Retinal pigment epithelial cell (primary cell): ENCODE measurements at places on chromosomes 5 and 9.

DNA sequence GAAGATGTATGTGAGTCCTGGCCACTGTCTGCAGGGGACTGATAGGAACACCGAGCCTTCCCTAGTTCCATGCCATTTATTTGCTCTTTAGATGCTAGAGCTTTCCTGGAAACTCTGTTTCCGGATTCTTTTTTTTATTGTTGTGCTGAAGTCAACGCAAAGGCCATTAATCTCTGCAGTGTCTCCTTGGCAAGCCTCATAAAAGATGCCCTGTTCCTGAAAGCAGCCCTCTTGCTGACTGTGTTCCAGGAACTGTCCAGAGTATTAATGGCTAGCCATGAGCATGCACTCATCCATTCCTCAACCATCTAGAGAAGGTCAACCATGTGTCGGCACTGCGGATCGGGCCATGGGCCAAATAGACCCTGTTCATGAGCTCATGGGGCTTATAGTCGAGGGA lies 42.9 kb upstream of the SMAD5 start:
- no peak for DNase-seq

DNA sequence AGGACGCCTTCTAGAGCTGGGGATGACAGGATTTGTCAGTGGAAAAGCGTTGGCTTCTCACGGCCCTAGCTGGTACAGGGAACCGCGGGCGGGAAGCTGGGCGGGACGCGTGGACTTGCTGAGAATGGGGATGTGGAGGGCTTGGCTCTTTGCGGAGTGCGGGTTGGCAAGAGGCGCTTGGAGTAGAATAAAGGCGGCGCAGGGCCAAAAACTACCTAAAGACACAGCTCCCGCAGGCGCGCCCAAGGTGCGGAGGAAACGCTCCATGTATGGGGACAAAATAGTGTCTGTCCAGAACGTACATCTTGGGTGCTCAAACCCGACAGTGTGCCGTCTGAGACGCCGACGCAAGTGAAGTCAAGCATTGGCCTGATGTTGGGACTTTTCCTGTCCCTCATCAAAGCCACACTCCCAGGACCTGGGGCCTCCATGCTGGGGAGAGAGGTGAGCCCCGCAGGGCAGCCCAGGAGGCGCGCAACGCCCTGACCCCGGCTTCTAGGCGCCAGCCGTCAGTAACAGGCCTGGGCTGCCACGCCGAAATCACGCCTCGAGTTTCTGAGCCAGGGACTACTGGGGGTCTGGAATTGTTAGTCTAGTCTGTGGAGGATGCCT lies 1.6 kb upstream of the NKX2-5 start:
- no peak for DNase-seq

DNA sequence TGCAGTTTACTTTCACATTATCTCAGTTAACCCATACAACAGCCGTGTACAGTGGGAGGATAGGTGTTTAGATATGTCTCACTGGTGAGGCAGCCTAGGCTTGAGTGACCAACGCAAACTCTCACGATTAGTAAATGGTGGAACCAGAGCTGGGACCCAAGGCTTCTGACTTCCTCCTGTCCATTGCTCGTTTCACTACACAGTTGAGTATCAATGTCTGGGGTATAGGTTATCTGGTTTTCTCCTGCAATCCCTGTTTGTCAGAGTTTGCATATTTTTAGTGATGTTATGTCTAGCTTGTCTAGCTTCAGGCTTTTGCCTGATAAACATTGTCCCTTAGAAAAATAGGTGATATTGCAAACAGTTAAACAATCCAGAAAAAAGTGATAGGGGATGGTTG lies 62.6 kb downstream of the NUP214 start:
- no peak for DNase-seq

DNA sequence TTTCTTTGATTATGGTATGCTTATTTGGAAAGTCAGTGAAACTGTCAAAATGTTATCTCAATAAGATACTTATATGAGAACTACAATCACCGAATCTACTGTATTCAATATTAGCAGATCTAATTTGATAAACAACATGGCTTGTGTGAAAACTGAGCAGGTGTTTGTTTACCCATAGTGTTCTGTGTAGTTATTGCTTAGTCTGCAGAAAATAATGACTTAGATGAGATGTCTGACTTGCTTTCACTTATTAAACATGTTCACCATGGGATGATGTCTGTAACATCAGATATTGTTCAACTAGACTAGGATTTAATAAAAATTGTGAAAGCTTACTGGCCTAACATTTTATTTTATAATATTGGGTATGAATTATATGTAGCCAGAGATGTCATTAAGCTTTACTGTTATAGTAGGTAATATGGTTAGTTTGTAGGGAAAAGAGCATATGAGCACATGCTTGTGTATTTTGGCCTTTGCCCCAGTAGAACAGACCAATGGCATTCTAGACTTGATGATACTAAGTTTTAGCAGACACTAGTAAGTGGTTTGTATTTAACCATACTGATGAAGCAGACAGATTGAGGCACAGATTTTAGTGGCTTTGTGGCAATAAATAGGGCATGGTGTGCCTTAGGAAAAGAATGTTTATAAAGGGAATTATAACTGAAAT lies 16.4 kb downstream of the SUB1 start:
- DNase-seq: no peak

- DNase-seq: no peak
Observed at GRCh38 chr5:157479166-157479565, 19.2 kb downstream of the NIPAL4 start.

GRCh38 chr5:81495286-81495685 lies 101.4 kb upstream of the ACOT12 start:
- DNase-seq: no peak

DNA sequence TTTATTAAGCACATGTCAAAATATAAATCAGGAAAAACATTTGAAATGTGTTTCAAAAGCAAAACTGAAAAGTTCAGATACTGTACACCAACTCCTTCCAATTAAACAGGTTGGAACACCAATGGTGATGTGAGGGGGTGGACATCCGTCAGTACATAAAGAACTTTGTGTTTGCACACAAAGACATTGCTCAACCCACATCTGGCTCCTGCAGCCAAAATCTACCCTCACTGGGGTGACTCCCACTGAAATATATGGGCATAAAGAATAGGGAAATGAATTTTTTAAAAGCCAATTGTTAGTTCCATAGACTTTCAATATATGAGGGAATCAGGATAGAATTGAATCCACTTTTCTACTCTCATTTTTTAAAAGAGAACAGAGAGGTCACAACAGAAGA lies 63.9 kb downstream of the MEGF9 start:
- DNase-seq: no peak

- no peak for DNase-seq
Observed at GRCh38 chr9:92736563-92737215, 27.9 kb downstream of the BICD2 start.

DNA sequence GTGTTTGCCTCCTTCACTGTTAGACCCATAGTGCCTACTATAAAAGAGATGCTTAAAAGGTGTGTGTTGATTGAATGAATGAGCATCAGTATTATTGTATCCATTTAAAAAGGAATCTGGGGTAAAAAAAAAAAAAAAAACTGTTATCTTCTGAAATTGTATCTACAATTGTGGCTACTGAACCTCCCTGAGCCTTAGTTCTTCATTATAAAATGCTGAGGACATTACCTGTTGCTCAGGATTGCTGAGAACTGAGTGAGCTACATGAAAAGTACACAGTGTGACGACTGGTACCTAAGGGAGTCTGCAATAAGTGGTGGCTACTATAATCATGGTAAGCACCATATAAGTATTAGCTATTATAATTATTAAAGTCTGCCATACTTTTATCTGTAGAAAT lies 270.7 kb downstream of the NR3C1 start:
- no peak for DNase-seq

DNA sequence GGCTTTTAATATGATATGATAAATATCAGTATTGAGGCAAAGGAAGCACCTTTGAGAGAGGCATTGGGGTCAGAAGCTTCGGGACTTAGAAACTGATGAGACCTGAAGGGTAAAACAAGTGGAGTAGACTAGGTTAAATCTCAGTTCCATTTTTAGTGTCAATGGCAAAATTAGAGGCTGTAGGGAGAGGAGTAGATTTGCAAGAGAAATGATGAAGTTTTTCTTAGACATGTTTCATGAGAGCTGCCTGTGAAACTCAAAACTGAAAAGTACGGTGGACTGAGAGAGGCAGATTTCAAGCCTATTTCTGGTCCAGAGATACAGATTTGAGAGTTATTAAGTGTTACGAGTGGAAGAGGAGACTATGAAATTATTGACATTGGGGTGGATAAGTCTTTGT lies 278.5 kb downstream of the TAF11L14 start:
- no peak for DNase-seq

DNA sequence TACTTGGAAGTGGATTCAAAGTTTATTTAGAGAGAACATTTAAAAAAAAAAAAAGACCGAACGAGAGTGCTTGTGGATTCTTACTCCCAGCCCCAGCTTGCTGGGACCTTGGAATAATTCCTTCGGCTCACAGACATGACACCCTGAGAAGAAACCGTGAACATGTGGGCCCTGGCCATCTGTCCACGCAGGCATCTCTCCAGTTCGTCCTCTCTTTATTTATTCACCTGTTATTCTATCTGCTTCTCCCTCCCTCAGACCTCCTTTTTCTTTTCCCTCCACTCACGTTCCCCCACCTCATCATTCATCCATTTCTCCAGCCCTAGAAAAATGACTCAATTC lies 93.7 kb upstream of the PHYKPL start:
- no peak for DNase-seq

- no peak for DNase-seq
Observed at GRCh38 chr5:154421868-154422267, 23.9 kb upstream of the SAP30L start.

DNA sequence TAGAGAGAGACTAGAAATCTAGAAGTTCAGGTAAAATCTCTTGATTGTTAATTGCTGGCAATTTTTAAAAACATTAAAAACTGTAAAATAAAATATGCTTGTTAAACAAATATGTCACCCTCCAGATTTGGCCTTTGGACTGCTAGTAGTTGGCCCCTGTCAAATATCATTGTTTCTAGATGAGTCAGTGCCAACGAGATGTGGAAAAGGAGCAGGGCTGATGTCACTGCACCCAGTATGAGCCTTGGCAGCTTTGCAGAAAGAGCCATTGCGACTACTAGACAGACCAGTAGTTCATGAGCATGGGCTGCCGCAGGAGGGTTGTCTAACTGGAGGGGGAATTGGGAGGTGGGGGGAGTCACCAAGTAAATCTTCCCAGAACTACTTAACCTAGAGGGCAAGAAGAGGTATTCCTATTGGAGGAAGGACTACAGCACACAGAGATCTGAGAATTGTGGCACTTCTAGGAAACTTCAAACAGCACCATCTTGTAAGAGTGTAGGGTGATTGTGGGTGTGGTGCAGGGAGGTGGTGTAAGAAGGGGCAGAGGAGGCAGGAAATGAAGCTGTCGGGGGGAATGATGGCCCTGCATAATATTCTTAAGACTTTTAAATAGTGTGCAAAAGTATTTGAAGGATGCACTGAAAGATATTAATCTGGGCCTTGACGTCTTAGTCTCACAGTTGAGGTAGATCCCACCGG lies 7.1 kb upstream of the DOCK2 start:
- peak; percentile 68 for DNase-seq

DNA sequence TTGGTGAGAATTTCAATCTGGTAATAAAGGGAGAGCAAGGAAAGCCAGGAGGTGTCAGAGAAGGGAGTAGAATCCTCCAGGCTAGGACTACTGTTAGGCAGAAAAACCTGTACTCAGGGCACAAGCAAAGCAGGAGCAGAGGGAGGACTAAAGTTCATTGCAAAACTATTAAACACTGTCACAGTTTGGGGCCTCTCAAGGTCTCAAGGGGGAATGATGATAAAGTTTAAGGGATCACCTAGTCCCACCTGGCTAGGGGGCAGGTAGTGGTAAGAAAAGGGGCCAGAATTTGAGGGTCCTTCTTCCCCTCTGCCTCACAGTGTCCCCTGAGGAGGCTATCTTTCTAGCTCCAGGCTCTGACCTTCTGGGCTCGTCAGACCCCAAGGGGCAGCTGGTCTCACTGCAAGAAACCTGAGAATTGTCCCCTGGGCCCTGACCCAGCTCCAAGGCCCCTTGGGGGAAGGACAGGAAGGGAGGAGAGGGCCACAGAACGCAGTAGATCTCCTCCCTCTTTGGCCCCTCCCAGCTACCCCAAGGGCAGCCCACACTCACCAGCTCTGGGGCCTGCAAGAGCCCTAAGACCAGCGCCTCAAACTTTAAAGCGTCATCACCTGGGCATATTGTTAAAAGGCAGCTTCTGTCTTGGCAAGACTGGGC lies 974 bp downstream of the CCDC69 start:
- DNase-seq: no peak

GRCh38 chr5:40623480-40624420 lies 56.0 kb upstream of the PTGER4 start:
- DNase-seq: no peak

DNA sequence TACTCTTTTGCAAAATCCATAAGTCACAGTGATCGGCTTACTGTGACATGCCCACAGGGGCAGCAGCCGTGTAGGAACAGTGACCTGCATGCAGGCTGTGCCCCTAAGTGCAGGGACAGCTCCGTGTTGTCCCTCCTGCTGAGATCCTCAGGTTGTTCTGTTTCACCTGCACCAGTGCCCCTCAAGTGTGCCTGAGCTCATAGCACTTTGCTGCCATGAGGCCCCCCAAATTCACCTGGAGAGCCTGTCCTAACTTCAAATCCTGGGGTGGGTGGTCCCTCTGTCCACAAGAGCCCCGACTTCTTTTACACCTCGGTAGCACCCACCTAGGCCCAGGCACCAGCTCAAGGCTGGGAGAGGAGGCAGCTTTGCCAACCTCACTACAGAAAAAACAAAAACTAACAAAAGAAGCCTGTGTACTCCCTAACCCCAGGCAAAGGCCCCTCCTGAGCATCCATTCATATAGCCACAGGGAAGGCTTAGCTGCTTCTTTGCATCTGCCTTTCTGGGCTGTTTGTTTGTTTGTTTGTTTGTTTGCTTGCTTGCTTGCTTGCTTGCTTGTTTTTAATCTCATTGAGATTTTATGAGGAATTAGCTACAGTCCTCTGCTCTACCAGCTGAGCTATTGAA lies 214.5 kb downstream of the AUH start:
- DNase-seq: no peak

- no peak for DNase-seq
Observed at GRCh38 chr9:4289411-4290326, 10.2 kb downstream of the GLIS3 start.

GRCh38 chr5:19903611-19904010 lies 84.4 kb downstream of the CDH18 start:
- DNase-seq: no peak

- no peak for DNase-seq
Observed at GRCh38 chr9:12723409-12724028, 30.3 kb downstream of the TYRP1 start.

DNA sequence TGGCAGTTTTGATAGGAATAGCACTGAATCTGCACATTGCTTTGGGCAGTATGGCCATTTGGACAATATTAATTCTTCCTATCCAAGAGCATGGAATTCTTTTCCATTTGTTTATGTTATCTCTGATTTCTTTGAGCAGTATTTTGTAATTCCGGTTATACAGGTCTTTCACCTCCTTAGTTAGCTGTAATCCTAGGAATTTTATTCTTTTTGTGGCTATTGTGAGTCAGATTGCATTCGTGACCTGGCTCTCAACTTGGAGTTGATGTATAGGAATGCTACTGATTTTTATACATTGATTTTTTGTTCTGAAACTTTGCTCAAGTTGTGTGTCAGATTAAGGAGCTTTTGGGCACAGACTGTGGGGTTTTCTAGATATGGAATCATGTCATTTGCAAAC lies 24.0 kb downstream of the TMEM161B start:
- DNase-seq: no peak

- no peak for DNase-seq
Observed at GRCh38 chr9:114852050-114852594, 46.3 kb upstream of the TNFSF15 start.

- DNase-seq: no peak
Observed at GRCh38 chr5:79333852-79334557, 98.1 kb downstream of the JMY start.

GRCh38 chr9:134286471-134287245 lies 39.6 kb upstream of the RXRA start:
- no peak for DNase-seq
